ENCODE measurements at places on chromosomes 13 and 19.

DNA sequence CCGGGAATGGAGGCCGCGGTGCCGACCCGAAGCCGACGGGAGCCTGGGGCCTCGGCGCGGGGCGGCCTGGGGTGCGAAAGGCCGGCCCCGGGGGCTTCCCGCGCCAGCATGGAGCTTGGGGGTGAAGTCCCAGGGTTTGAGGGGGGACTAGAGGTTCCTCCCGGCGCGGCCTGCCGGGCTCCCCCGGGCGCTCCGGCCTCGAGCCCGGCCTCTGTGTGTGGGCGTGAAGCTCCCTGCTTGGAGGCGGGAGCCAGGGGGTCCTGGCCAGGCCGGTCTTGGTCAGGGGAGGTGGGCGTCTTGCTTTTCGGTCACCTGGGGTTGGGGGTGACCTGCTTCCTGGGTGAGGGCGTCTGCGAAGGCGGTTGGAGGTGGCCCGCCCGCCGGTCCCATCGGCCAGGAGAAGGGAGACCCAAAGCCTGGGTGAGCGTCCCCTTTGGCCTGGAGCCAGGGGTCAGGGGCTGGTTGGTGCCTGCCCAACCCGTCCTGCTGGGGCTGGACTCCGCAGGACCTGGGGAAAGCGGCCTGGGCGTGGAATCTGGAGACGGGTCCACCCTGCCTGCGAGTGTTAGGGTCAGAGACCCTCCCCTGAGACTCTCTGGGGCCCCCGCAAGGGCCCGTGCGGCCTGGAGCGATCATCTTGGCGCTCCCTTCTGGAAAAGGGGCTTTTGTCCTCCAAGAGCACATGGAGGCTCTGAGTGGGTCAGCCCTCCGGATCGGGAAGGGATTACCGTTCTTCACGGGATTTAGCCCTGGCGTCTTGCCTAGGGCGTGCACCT, 535 bp downstream of the BSG start:
- peak; percentile 28 for DNase-seq

DNA sequence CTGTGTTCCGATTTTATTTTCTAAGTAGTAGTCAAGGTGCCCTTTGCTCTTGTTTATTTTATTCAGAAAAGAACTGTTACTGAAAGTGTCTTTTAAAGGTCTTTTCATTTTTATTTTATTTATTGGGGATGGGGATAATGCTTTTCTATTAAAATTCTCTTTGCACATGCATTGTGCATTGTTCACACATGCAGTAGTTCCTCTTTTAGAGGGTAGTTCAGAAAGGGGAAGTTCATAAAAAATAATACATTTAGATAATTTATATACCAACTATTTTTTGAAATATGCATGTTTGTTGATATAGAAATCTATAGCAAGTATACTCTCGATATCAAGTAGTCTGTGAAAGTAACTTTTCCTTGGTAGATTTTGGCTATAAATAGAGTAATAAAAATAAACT, 3.5 kb downstream of the GPC5 start:
- no peak for DNase-seq

- peak; percentile 97 for DNase-seq
Observed at GRCh38 chr19:20039203-20039723, at the start of gene ZNF682. TSS of gene ZNF682 (minus strand) at chr19:20039505. CDS start at chr19:20039345, 160 bp downstream.

- no peak for DNase-seq
Observed at GRCh38 chr19:41223431-41224234, 4.6 kb downstream of the AXL start.

- no peak for DNase-seq
Observed at GRCh38 chr13:31369213-31369612, 169.4 kb downstream of the B3GLCT start.

GRCh38 chr19:14048443-14049153, 13.3 kb downstream of the PALM3 start:
- DNase-seq, result peak; percentile 84

DNA sequence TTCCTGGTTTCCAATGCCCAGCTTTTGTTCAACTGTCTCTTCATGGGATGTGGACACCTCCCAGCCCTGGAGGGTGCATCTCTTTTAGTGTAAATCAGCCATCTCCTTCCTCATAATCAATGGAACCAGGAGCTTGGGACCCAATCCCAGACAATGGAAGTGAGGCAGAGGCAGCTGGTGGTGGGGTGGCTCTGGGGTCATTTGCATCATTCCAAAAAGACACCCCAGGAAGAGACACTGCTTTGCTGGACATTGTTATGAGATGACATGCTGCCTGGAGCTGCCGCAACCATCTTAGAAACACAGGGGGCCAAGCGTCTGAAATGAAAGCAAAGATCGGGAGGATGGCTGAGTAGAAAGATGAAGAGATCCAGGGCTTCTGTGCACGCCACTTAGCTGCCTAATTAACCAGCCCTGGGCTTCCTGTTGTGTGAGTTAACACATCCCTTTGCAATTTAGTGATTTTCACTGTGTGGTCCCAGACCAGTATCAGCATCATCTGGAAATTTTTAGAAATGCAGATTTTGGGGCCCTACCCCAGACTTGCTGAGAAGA, 36.1 kb downstream of the IRS2 start:
- DNase-seq, result no peak

DNA sequence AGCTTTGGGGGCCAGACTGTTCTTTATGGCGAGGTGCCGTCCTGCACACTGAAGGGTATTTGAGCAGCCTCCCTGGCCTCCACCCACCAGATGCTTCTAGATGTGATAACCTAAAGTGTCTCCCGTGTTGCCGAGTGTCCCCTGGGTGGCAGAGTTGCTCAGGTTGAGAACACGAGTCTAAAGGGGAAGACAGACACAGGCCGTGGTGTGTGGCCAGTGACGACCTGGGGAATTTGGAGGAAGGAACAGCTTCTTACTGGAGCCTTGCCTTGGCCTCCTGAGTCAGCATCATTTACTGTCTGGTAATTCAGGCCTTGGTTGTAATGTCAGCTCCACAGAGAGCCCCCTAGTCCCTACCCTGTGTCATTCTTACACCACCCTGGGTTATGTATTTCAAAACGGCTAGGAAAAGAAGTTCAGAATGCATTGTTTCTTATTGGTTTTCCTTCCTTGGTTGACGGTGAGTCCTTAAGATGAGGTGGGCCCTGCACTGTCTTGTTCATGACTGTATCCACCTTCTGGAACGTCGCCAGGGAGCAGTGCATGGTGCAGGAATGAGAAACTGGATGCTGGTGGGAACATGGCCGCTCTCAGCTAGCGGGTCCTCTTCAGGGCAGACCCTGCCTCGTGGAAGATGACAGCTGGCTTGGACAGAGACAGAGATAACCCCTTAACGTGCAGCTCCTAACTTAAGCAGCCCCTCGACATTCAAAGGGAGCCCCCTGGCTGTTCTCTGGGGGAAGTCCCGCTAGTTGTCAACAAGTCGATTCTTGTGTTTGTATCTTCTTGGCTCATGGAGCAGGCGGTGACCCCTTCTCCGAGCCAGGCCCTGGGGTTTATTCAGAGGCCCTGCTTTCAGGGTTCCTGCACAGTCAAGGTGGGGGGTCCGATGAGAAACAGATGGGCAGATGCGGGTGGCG, 7.2 kb downstream of the SIN3B start:
- no peak for DNase-seq

- DNase-seq, result no peak
Observed at GRCh38 chr13:82654861-82655855, 1227.1 kb downstream of the SLITRK1 start.

DNA sequence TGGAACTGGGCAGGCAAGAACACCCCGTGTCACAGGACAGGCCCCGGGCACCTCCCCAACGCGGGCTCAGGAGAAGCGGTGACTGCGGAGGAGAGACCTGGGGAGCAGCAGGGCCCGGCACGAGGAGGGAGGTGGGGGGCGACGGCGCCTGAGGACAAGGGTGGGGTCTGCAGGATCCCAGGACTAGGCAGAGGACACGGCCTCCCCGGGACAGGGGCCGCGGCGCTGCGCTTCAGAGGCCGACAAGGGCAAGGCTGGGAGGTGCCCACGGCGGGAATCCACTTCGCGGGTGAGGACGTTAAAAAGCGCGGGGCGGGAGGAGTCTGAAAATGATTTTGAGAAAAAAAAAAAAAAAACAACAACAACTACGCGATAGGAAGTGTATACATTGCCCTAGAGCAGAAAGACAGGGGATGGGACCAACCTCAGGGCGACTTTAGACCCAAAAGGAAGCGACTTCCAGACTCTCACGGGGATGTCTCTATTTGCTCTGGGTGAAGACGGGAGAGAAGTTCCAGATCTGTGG, 44.9 kb downstream of the ZNF611 start:
- peak; percentile 48 for DNase-seq

GRCh38 chr13:101712026-101712348, 259.5 kb downstream of the ITGBL1 start:
- DNase-seq, result no peak

DNA sequence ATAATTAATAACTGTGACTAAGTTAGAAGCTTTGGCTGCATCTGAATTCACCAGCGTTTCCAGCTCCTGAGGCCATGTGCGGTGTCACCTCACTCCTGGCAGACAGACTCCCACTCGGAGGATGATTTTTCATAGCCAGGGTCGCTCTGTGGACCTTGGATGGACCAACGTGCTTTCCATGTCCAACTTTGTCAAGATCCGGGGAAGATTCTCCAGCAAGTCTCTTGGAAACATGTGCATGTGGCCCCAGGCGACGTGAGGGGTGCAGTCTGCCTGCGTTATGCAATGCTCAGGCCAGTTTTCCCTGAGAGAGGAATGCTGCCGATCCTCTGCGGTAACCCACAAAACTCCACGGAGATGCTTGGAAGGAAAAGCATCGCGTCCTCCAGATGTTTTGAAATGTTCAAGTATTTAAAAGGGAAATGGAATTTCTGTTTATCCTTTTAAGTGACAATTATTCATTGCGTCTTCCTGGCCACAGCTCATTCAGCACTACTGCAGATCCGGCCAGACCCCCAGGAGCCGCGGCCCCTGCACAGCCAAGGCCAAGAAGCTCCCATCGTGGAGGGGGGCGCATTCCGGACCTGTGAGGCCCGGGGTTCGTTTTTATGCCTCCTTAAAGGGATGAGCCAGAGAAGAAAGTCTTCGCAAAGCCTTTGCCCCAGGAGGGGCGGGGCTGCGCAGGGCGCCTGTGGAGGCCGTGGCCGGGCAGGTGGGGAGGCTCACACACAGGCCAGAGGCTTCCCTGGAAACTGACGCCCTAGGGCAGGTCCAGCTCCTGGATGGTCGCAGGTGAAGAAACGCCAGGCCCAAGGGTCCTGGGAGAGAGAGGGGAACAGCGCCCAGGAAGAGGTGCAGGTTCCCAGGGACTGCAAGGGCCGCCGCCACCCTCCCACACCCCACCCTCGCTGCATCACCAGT, 46.0 kb downstream of the C13orf46 start:
- DNase-seq, result no peak

DNA sequence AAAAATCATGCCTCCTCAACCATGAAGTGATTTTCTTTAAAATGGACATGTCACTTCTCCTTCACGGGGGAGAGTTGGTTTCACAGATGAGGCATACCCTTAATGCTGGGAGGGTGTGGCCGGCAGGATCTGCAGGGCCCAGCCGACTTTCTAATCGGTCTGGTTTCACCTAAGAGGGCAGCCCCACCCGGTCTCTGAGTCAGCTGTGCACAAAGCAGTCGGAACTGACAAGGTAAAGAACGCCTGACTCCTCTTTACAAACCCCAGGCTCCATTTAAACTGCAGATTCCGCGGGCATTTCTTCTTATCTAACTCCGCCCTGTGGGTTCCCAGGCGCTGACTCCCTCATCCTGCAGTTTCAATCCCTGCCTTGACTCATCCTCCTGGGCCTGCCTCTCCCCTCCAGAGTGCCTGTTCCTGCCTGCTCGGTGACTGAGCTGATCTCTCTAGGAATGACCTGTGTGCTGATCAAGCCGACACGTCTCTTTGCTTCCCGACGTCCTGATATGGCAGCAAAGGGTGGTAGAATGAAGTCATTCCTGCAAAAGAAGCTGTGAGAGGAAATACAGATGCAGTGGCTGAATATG, 63.4 kb downstream of the EFNB2 start:
- DNase-seq, result no peak

DNA sequence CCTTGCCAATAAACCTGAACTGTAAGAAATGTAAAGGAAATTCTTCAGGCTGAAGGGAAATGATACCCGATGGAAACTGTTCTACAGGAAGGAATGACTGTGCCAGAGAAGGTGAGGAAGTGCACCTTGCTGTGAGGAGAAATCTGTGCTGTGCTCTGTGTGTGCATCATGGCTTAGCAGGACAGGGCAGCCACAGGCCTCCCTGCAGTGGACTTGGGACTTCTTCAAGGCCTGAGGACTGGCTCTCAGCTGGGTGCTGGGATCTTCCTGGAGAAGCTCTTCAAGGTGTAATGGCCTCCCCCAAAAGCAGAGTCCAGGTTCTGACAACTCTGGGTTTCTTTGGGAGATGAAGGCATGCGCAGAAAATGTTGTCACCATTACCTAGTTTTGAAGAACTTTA, 145.1 kb downstream of the UQCRFS1 start:
- no peak for DNase-seq

DNA sequence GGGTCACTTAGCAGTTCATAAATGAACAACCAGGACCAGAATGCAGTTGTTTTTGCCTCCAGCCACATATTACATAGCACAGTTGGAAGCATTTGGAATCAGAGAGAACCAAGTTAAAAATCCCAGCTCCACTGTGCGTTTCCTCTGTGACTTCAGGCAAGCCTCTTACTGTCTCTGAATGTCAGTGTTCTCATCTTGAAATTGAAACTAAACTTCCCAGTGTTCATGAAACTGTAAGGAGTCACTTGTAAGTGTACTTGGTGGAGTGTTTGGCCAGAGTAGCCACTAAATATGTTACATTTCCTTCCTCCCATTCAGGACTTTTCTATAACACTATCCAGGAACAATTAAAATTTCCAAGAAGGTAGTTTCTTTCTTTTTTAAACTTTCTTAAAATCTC, 276.8 kb downstream of the KCNRG start:
- no peak for DNase-seq

DNA sequence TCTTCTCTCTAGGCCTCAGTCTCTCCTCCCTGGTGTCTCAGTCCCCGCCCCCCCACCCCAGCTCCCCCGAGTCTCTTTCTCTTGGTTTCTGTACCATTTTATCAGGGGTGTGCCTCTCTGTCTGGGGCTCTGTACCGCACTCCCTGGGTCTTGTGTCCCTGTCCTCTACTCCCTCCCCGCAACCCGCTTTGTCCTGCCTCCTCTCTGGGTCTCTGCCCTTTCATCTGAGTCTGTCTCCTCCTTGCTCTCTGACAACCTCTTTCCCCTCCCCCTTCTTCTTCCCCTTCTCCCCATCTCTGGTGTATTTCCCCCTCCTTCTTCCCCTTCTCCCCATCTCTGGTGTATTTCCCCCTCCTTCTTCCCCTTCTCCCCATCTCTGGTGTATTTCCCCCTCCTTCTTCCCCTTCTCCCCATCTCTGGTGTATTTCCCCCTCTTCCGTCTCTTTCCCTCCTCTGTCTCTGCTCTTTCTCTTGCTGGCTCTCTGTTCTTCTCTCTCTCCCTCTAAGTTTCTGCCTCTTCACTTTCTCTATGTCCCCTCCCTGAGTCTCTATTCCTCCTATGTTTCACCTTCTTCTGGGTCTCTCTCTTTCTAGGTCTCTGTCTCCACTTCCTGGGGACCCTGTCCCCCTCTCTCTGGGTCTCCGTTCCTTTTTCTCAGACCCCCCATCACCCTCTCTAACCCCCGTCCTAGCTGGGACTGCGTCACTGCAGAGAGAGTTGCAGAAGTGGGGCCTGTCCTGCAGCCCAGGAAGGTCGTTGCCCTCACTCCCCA, 2.2 kb upstream of the KCNC3 start:
- no peak for DNase-seq

Measured in CD4-positive, alpha-beta T cell treated with Interleukin-17A for 4 hours (primary cell).